ENCODE measurements at places on chromosomes 5 and 9. TPM values are rescaled to one million over a fixed set of nuclear protein-coding genes. Genes with fewer than 3 reads are reported as not detected.

GRCh38 chr9:91084896-91085516, 276.7 kb downstream of the AUH start:
- DNase-seq = no peak

DNA sequence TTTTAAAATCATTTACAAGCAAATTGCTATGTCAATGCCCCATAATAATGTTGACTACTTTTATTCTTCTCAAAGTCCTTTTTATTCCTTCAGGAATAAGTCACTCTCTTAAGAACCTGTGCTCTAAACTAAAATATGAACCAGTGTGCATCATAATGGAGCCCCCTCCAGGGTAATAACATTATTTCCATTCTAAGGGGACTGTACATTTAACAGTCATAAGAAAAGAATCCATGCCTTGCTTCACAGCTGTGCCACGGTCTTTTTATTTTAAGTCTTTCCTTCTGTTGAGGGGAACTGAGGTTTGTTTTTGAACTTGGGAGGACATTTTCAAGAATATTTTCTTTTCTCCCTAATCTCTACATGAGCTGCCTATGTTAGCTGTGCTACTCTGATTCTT, 297.6 kb downstream of the MAN2A1 start:
- DNase-seq = no peak

DNA sequence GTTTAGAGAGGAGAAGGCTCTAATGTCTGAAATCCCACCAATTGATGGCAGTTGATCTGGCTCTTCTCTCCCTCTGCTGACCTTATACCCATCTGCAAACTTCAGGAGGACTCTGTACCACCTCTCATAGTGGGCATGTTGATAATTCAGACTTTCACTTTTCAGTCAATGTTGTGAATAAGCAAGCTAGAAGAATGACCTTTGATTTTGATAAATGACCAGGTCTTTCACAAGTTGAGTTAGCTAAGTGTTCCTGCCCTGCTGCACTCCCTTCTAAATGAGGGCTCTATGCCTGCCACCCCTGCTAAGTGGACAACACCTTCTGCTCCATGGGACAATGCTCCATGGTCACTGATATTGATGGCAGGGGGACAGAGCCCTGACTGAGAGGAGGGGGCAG, 74.7 kb downstream of the SPRY4 start:
- no peak for DNase-seq

- DNase-seq = no peak
These were observed 1.0 kb downstream of the IL7R start for GRCh38 chr5:35857606-35858205.

GRCh38 chr9:94644543-94644942, 5.2 kb upstream of the FBP1 start:
- DNase-seq = no peak

DNA sequence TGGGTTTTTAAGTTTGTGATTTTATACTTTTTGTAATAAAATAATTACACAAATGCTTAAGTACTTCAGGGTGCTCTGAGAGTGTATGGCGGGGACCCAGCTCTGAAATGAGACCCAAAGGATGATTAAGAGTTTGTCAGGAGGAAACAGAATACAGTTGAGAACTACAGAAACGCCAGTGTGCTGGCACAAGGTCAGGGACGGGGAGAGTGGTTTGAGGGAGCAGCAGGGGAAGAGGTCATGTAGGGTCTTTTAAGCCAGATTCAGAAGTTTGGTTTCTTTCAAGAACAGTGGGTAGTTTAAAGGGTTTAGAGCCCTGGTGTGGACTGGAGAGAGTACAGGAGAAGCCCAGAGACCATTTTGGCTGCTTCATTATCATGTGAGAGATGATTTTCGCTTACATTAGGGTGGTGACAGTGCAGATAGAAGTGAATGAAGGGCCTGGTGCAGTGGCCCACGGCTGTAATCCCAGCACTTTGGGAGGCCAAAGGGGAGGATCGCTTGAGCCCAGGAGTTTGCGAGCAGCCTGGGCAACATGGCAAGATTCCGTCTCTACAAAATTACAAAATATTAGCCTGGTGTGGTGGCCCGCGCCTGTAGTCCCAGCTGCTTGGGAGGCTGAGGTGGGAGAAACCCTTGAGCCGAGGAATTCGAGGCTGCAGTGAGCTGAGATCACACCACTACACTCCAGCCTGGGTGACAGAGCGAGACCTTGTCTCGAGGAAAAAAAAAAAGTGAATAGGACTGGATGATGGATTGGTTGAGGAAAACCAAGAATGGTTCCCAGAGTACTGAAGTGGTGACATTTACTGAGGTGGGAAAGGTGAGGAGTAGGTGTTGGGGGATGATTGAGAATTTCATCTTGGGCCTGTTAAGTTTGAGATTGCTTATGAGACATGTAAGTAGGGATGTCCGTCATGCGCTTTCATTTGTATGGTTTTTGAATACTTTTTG, 1.4 kb upstream of the ETF1 start:
- peak; percentile 75 for DNase-seq

DNA sequence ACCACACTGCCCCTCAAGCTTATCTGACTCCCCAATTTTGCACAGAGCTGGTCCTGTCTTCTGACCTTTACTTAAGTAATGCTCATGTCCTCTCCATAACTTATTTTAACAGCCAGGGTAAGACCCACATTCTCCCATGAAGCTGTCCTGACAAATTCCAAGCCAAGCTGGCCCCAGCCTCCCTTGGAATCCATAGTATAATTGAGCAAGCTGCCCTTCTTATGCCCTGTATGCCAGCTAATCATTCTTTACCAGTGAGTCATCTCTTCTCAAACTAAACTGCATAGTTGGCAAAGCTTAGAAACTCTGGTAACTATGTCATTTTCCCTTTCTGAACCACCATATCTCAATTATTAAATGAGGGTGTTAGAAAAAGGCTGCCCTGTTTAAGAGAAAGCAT, 92.4 kb downstream of the NFIB start:
- DNase-seq = no peak

DNA sequence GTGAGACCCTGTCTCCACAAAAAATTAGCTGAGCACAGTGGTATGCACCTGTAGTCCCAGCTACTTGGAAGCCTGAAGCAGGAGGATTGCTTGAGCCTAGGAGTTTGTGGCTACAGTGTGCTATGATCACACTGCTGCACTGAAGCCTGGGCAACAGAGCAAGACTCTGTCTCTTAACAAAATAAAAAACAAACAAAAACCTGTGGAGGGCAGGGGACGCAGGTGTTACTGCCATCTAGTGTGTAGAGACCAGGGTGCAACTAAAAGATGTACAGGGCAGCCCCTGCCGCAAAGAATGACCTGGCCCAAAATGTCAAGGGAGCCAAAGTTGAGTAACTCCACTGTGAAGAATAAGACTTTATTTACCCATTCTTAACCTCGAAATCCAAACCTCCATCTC, 27.1 kb downstream of the ASPN start:
- DNase-seq = no peak

- DNase-seq = no peak
These were observed 11.5 kb upstream of the OTULINL start for GRCh38 chr5:14569948-14570691.

DNA sequence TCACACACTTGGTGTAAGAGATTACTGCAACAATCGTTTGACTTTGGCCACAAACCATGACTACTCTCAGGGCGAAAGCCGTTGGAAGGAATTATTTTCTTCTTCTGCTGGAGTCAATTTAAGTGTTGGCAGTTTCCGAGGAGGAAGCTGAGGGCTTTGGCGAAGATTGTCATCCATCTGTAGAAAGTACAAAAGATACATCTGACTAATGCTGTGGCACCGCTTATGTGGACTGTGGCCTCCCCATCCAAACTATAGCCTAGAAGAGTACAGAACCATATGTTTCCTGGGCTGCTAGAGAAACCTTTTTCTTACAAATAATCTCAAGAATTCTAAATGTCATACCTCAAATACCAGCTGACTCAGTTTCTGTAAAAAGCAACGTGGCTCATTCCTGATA, 7.4 kb downstream of the MTX3 start:
- no peak for DNase-seq

DNA sequence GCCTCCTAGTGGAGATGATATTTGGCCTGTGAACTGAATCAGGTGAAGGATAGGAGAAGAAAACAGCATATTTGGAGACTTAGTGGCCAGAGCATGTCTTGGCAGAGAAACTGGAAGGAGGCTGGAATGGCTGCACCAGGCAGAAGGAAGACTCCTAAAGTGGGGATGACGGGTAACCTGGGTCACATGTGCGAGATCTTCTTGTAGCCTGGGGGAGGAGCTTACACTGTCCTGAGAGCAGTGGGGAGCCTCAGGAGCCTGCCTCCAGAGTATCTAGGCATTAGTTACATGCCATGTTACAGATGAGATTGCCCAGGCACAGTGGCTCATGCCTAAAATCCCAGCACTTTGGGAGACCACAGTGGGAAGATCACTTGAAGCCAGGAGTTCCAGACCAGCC, 49.8 kb downstream of the JADE2 start:
- no peak for DNase-seq

- DNase-seq = no peak
These were observed 26.2 kb downstream of the GRIA1 start for GRCh38 chr5:153516504-153517240.

DNA sequence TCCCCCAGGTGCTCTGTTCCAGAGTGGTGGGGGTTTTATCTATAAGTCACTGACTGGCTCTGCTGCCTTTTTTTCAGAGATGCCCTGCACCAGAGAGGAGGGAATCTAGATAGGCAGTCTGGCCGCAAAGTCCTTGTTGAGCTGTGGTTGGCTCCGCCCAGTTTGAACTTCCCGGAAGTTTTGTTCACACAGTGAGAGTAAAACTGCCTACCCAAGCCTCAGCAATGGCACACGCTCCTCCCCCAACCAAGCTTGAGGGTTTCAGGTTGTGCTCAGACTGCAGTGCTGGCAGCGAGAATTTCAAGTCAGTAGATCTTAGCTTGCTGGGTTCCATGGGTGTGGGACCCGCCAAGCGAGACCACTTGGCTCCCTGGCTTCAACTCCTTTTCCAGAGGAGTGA, 1428.6 kb downstream of the MAT2B start:
- no peak for DNase-seq

GRCh38 chr9:98045234-98046179, 11.0 kb upstream of the NANS start:
- no peak for DNase-seq

DNA sequence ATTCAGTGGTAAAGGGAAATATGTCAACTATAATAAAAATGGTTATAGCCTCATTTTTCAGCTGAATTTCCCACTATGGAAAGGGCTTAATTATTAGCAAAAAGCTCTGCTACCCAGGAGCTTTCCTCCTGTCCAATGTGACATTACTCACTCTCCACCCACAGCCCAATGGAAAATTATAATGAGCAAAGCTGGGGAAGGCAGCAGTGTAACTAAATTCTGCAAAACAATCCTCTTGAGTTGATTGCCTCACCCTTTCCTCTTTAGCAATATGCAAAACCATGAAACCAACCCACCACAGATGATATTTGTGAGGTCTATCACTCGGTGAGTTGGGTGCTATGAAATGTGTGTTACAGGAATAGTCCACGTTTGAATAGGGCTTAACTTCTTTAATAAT, 14.0 kb upstream of the PLPPR1 start:
- DNase-seq = no peak

DNA sequence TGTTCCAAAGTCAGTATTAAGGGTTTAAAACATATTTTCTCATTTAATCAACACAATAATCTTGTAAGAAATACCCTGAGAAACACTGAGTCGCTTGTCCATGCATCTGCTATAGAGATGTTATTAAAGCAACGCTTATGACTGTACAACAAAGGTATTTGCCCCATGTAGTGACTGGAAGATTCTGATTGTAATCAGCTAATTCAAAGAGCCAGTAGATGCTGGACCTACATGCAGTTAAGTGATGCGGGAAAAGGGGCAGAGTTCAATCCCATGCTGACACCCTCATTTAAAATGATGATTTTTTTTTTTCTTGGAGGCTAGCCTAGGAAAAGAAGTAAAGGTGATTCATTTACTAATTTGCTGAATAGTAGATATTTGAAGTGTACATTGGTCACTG, 149.3 kb upstream of the MTAP start:
- DNase-seq = no peak

GRCh38 chr9:16202221-16202620, 649.4 kb downstream of the CCDC171 start:
- no peak for DNase-seq

GRCh38 chr9:88578121-88579049, 43.4 kb downstream of the NXNL2 start:
- peak; percentile 89 for DNase-seq

DNA sequence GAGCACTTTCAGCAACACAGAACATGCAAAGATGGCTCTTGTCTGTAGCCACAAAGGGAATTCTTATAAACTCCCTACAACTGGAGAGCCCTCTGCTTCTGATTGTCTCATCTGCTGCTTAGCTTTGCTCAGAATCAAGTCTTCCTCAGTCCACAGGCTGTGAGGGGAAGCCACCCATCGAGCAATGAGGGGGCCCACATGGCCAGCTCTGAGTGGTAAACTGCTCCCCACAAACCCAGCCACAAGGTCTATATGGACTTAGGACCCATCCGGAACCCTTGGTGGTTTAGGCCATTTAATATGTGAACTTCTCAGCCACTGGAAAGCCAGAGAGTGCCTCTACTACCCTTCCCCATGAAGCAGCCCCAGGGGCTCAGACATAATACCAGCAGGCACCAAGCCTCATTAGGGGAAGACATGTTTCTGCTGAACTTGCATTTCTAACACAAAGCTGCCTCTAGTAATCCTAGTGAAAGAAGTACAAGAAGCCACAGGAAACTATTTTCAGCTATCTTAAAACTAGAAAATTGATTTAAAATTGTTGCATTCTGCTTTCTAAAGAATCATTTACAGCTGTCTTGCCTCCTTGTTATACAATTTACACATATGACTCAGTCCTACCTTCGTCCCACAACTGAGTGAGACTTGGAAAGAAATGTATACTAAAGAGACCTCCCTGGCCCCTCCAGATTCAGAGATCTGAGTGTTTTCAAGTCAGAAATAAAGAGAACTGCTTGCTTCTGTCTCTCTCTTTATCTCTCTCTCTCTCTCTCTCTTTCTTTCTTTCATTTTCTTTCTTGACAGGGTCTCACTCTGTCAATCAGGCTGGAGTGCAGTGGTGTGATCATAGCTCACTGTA, 90.2 kb downstream of the ESM1 start:
- DNase-seq = no peak

DNA sequence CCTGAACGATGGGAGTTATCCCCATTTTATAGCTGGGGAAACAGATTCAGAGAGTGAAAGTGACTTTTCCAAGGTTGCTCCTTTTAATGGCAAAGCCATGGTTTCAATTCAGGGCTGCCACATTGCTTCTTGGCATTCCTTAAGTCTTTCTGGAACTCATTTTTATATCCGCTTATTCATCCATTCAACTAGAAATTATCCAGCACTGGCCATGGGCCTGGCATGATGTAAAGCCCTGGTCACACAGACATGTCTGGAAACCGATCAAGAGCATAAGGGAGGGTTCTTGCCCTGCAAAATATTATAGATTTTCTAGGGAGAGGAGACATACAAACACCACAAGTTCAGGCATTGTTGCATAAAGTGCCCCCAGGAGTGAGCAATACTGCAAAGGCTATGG, 43.0 kb upstream of the COL15A1 start:
- DNase-seq = no peak

GRCh38 chr9:102587281-102587680, 407.9 kb upstream of the CYLC2 start:
- no peak for DNase-seq

- no peak for DNase-seq
These were observed 381.9 kb downstream of the PLK2 start for GRCh38 chr5:58077966-58078365.

Gene SLCO6A1
- not detected for total RNA-seq

Gene MARCOL
- not detected for total RNA-seq

Gene ANGPTL2
- total RNA-seq = 61.0 TPM

Gene THBS4
- total RNA-seq = 55.3 TPM

Gene STPG3
- not detected for total RNA-seq

Gene PLAC8L1
- not detected for total RNA-seq

Gene PCDHGA11
- total RNA-seq = 6.1 TPM

Gene GFRA3
- total RNA-seq = 0.49 TPM

Gene TAF11L10
- total RNA-seq = not detected

Gene MARVELD2
- total RNA-seq = 0.28 TPM

Gene CNTNAP3
- total RNA-seq = 18.8 TPM

Measured in sigmoid colon (tissue), 7 donors.